ENCODE measurements at places on chromosomes 7 and 10.

DNA sequence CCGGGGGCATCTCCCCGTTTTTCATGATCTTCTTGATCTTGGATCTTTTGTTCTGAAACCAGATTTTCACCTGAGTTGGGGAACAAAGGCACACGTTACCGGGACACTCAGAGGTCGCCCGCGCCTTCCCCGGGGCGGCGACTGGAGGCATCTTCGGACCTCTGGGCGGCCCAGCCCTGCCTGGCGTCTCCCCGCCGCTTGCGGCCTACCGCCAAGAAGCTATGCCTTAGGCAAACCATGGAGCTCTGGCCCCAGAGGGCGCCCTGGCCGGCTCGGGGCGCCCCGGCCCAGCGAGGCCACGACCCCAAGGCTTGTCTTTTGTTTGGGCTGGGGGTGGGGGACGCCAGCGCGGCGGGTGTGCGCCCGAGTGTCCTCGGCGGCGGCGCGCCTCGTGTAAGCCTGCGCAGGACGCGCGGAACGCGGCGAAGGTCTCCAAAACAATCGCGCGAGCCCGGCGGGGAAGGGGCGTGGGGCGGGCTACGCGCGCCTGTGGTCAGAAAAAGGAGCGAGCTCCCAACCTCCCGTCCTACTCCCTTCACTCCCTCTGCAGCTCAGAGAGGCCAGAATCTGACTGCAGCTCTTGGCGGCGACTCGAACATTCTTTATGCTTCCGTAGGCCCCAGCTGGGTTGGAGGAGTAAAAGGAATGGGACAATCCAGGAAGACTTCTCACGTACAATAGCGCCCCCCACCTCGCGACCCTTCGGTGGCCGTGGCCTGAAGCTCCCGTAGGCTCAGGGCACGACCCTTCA, 3.5 kb downstream of the DLX5 start:
- no peak for DNase-seq

DNA sequence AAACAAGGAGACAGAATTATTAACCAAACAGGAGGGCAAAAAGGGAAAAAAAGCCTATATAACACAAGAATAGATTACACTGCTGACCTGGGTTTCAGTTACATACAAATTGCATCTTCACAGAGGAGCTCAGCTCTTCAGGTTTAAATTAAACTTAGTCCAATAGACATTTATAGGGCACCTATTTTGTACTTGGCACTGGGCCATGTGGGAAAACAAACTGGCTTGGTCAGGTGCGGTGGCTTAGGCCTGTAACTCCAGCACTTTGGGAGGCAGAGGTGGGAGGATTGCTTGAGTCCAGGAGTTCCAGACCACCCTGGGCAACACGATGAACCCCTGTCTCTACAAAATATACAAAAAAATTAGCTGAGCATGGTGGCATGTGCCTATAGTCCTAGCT, 62.3 kb upstream of the CCDC6 start:
- no peak for DNase-seq

GRCh38 chr10:22677333-22677732, 37.0 kb downstream of the PIP4K2A start:
- DNase-seq: no peak

DNA sequence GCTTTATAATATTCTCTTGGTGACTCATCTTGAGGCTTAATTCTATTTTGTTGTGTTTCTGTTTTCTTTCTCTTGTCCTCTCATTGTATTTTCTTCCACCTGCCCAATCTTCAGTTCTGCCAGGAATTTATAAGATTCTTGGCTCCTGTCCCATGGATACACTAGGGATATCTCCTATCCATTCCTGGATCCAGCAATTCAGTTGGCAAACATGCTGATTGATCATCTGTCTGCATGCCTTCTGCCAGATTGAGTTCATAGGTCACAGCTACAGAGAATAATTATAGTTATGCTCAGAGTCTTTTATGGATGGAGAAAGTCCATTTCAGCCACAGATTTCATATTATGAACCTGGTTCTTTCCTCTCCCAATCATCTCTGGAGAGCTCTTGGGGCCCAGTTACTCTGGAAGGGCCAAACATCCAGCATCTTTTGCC, 140.4 kb upstream of the MAGI2 start:
- DNase-seq: no peak

DNA sequence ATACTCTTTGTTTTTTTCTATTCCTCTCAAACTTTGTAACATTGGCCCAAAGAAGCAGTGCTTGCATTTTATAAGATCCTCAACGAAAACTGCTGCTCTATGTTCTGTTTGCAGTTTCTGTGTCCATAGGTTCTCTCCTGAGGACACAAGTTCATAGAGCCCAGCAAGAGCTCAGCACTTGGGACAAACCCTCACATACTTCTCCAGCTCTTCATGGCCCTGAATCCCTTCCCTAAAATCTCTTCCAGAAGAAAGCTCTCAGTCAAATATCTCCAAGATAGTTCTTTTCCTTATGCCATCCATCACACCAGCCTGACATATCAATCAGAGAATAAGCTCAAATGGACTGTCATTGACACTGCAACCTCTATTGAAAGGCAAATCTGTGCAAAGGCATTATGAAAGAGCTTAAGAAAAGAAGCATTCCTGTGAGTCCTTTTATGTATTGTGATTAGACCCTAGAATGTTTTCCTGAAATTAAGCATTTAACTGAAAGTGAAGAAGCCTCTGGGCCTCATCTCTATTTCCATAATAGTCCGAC, 405.5 kb downstream of the ANKRD7 start:
- no peak for DNase-seq

DNA sequence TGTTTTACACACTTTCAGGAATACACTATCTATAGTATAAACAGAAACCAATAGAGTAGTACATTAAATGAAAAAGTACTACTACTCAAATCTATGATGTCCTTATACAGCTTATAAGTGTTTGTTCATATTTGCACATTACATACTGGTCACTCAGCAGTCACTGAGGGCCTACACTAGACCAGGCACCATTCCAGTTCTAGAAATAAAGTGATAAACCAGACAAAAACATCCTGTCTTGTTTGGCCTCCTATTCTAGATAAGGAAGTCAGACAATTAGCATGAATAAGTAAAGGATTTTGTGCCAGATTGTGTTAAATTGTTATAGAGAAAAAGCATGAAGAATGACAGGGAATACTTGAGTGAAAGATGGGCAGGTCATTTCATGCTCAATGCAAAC, 219.0 kb downstream of the CRPPA start:
- DNase-seq: no peak

DNA sequence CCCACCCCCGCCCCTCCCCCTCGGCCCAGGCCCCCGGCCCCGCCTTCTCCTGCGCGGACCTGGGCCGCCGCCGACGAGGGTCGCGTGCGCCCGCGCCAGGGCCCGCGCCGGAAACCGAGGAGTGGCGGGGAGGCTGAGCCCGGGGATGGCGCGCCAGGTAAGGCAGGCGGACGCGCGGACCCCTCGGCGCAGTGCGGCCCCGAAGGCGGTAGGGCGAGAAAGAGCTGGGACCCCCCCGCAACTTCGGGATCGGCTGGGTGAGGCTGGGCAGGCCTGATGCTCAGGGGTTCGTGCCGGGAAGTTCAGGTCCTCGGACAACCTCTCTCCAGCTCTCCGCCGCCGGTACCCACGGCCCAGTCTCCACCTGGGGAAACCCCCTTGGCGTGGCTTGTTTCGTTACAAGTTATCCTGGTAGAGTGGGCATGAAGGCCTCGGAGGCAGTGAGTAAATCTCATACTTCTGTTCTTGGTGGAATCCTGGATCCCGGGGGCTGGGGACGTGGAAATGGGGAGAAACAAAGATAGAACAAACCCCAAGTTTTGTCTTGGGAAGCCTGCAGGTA, 58.4 kb downstream of the ZNF467 start:
- DNase-seq: peak; percentile 44

DNA sequence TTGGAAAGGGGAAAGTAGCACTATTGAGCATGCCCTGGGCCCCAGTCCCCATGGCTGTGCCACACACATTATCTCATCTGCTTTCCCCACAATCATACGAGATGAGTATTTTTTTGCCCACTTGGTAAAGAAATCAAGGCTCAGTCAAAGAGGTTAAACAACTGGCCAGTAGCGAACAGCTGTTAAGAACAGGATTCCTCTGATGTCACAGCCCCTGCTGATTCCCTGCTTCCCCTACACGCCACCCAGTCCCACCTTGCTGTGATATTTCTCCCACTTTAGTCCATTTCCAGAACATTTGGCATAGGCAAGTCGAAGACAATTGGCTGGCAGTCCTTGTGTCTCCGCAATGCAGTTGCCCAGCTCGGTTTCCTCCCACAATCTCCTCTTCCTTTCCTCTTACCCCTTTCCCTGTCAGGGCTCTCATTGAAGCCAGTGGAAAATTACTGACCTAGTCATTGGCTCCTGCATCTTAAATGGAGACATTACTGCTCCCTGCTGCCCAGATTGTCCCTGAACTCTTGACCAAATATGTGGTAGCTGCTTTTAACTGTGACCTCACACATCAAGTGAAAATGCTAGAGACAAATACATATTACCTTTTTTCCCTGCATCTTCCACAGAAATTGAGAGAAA, 56.5 kb upstream of the EEPD1 start:
- no peak for DNase-seq

DNA sequence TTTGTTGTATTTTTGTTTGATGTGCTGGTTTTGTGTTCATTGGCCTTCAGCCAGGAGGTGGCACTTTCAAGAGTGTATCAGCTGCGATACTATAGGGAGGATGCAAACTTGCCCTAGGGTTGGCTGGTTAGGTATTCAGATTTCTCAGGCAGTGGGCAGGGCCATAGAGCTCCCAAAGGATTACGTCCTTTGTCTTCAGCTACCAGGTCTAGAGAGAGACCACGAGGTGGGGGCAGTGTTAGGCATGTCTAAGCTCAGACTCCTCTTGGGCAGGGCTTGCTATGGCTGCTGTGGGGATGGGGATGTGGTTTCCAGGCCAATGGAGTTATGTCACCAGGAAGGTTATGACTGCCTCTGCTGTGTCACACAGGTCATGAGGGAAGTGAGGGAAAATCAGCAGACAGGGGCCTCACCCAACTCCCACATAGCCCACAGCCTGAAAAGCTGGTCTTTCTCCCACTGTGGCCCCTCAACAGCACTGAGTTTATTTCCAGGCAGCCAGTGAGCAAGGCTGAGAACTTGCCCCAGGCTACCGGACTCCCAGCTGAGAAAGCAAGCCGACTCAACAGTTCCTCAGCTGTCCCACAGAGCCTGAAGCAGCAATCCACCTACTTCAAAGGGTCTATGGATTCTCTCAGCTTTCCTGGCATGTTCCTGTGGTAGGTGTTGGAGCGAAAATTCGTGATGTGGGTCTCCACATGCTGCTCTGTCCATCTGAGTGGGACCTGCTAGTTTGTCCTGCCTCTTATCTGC, 227.4 kb upstream of the COBL start:
- DNase-seq: no peak

- DNase-seq: no peak
Measured at GRCh38 chr10:97090035-97090434, 95.7 kb downstream of the SLIT1 start.

- DNase-seq: no peak
Measured at GRCh38 chr10:125213541-125214282, 53.3 kb upstream of the CTBP2 start.

Data from stimulated activated CD4-positive, alpha-beta T cell treated with anti-CD3 and anti-CD28 coated beads, Interleukin-1b, Interleukin-23, amount 100 ng/mL, for 48 hours (primary cell).